ENCODE measurements at places on chromosomes 12 and 14. TPM values are rescaled to one million over a fixed set of nuclear protein-coding genes. Genes with fewer than 3 reads are reported as not detected.

- no peak for DNase-seq
Measured at GRCh38 chr12:125406131-125406530, 340.9 kb downstream of the AACS start.

GRCh38 chr14:103328941-103329340, 5.1 kb upstream of the EIF5 start:
- DNase-seq, result no peak

GRCh38 chr12:94372461-94372860, 87.2 kb downstream of the CEP83 start:
- no peak for DNase-seq

GRCh38 chr12:72982356-72982755, 710.2 kb downstream of the TRHDE start:
- DNase-seq, result no peak

- no peak for DNase-seq
Measured at GRCh38 chr12:2415568-2415944, 362.8 kb downstream of the CACNA1C start.

The TMTC1 gene
- total RNA-seq, result not detected

DNA sequence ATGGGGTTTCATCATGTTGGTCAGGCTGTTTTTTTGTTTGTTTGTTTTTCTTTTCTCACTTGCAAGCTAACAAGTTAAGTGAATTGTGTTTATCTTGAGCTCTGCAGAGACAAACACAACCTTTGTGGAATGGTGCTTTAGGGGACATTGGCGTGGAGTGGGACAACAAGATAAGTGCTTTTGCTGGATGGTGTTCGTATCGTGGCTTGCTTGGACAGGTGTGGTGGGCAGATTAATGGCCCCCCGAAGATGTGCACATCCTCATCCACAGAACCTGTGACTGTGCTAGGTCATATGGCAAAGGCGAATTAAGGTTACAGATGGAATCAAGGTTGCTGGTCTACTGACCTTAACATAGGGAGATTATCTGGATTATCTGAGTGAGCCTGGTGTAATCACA, 7.0 kb downstream of the MLXIP start:
- no peak for DNase-seq

DNA sequence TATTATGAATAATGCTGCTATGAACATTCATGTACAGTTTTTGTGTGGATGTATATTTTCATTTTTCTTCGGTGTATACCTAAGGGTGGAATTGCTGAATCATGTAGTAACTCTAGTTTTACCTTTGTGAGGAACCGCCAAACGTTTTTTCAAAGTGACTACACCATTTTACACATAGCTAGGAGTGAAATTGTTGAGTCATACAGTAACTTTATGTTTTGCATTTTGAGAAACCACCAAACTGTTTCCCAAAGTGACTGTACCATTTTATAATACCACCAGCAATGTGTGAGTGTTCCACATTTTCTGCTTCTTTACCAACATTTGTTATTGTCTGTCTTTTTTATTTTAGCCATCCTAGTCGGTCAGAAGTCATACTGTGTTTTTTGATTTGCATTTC, 3.1 kb upstream of the TPH2 start:
- no peak for DNase-seq

DNA sequence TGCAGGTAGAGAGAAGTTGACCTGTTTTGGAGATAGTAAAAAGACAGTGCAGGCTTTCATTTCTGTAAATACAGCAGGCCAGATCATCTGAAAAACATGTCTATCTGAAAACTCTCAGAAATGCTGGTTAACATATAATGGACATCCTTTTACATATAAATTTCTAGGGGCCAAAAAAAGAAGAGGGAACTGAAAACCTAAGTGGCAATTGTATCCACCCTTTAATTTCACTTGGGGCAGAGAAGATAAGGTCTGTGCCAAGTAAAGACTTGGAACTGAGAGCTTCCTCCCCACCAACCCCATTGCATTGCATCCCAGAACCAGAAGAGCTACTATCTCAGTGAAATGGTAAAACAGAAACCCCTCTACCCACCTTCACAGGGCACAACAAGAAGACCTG, 141.0 kb downstream of the SRGAP1 start:
- no peak for DNase-seq

DNA sequence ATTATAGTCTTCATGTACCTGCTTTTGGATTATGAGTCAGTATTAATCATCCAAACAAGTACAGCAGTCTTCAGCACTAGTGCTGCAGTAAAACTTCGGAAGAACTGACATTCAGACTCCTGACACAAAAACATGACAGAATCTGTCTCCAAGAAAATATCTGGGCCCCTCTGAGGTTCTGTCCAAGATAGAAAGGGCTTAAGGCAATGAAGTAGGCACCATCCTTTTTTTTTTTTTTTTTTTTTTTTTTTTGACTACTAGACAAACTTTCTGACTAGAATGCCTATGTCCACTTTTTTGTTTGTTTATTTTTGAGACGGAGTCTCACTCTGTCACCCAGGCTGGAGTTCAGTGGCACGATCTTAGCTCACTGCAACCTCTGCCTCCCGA, 112.5 kb downstream of the MED13L start:
- DNase-seq, result no peak

GRCh38 chr12:80472911-80473500, 29.0 kb downstream of the PTPRQ start:
- no peak for DNase-seq

- no peak for DNase-seq
Measured at GRCh38 chr12:127192391-127192790, 1074.6 kb upstream of the TMEM132C start.

DNA sequence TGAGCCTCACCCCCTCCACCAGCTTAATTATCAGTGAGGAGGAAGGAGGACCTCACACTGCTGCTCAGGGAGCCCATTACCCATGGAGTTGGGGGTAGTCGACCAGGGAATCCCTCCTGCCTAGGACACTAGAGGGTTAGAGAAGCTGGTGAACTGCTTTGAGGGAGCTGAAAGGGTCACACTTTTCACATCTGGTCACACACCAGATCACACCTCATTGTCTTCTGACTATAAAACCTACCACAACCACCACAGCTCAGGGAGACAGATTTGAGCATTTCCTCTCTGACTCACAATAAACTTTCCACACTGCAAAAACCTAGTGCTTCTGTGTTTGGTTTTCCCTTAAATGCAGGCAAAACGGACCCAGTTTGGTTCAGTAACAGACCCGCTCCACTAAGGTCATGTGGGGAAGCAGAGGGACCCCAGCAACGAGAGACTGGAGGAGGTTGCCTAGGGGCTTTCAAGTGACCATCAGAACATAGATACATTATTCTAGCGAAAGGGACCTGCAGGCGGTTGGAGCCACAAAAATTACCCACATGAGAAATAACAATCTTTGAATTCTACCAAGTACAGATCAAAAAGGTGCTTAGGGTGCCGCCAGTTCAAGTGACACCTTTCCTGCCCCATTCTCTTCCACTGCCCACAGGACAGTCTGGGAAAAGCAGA, 151.4 kb upstream of the AVPR1A start:
- no peak for DNase-seq

The PPP1R1A gene
- not detected for total RNA-seq

DNA sequence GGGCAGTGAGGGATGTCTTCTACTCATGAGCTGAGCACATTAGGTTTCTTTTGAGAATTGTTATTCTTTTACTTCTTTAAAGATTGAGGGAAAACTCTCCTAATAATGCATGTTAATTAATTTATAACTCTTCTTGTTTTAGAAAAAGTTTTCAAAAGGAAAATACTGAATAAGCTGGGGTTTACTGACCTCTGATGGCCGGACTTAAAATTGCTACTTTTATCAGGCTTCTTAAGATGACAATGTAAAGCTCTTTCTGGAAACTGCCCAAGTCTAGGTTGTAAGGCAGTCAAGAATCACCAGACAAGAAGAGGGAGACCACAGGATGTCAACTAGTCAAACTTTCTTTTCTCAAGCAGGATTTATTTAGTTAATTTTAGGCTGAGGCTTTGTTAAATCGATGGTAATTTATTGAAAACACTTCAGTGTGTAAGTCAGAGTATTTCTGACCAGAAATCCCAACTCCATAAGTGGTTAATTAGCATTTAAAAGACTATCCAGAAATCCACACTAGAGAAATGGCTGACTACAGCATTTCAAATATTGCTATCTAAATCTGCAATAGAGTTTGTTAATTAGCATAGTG, 82.1 kb downstream of the AVPR1A start:
- no peak for DNase-seq

- no peak for DNase-seq
Measured at GRCh38 chr12:105705765-105706164, 375.3 kb downstream of the C12orf75 start.

The DNAI7 gene
- total RNA-seq, result 0.82 TPM

- no peak for DNase-seq
Measured at GRCh38 chr14:58535044-58535443, 102.7 kb upstream of the DACT1 start.

- no peak for DNase-seq
Measured at GRCh38 chr12:6970096-6970527, 352 bp downstream of the PHB2 start.

- DNase-seq, result no peak
Measured at GRCh38 chr12:112498580-112498979, 79.8 kb downstream of the PTPN11 start.

The CCDC85C gene
- total RNA-seq, result 9.0 TPM

DNA sequence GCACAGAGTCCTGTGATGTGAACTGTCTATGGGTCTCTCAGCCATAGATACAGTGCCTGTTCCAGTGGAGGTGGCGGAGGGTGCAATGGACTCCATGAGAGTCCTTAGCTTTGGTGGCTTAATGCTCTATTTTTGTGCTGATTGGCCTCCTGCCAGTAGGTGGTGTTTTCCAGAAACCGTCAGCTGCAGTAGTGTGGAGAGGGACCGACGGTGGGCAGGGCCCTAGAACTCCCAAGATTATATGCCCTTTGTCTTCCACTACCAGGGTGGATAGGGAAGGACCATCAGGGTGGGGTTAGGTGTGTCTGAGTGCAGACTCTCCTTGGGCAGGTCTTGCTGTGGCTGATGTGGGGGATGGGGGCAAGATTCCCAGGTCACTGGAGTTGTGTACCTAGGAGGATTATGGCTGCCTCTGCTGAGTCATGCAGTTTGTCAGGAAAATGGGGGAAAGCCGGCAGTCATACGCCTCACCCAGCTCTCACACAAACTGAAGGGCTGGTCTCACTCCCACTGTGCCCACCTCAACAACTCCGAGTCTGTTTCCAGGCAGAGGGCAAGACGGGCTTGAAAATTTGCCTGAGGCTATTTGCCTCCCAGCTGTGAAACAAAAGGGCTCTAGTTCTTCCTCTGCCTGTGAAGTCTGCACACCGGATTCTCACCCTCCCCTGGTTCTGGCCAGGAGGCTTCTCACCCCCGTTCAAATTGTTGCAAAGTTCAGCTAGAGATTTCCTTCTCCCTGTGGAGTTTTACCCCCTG, 24.9 kb upstream of the ZDHHC17 start:
- DNase-seq, result no peak

GRCh38 chr12:117284140-117284539, 77.3 kb downstream of the NOS1 start:
- DNase-seq, result no peak

The LALBA gene
- not detected for total RNA-seq

GRCh38 chr12:104197264-104197663, 18.3 kb upstream of the TXNRD1 start:
- no peak for DNase-seq

The TEX52 gene
- not detected for total RNA-seq

DNA sequence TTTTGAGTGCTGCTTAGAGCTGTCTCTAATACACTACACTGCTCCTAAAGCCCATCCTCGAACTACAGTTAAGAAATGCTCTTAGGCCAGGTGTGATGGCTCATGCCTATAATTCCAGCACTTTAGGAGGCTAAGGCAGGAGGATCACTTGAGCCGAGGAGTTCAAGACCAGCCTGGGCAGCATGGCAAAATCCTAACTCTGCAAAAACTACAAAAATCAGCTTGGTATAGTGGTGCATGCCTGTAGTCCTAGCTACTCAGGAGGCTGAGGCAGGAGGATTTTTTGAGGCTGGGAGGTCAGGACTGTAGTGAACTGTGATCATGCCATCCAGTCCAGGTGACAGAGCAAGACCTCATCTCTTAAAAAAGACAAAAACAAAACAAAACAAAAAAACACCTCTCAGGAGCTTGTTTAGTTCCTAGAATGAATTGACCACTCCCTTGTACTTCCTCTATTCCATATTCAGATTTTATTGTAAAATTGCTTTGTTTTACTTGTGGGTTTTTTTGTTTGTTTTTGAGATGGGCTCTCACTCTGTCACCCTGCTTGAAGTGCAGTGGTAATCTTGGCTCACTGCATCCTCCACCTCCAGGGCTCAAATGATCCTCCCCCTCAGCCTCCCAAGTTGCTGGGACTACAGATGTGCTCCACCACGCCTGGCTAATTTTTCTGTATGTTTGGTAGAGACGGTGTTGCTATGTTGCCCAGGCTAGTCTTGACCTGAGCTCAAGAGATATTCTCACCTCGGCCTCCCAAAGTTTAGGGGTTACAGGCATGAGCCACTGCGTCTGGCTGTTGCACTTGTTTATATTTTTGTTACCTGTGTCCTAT, 13.6 kb downstream of the MDM2 start:
- no peak for DNase-seq

The IFNG-AS1 gene
- 0.88 TPM for total RNA-seq

- DNase-seq, result no peak
Measured at GRCh38 chr12:68530965-68531364, 79.7 kb upstream of the RAP1B start.
